NCI-H774 (cell line): ENCODE measurements at places on chromosomes 2 and 18.

- DNase-seq, result no peak
These were observed 32.7 kb upstream of the HPCAL1 start for GRCh38 chr2:10269711-10270610.

- DNase-seq, result no peak
These were observed 838.8 kb downstream of the SLC4A3 start for GRCh38 chr2:220466251-220466691.

- no peak for DNase-seq
These were observed 119.1 kb downstream of the MAP4K4 start for GRCh38 chr2:101816598-101816997.

- DNase-seq, result no peak
These were observed 103.3 kb downstream of the EXOC6B start for GRCh38 chr2:72722492-72723070.

- DNase-seq, result no peak
These were observed 32.4 kb downstream of the MARCO start for GRCh38 chr2:118974103-118974993.

DNA sequence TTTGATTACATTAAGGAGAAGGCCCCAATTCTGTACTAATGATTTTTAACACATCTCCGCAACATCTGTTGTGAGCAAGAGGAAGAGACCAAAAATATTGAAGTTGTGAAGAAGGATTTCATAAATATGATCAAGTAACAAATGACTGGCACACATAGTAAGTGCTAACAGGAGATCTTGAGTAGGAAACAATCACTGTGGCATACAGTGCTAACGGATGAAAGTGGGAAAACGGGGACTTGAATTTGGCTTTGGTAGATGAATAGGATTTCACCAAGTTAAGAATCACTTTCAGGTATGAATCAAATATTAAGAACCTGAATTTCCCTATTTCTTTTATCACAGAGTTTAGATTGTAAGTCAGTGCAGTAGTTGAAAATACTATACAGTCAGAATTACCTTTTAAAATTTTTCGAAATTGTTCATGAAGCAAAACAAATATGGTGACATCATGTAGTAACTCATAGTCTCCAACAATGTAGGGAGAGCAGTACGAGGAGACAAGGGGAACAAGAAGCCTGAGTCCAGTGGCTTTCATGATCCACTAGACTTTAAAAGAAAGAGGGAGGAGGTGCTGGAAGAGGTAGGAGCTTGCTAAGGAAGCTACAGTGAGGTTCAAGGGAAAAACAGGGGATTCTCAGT lies 16.3 kb downstream of the CWC22 start:
- no peak for DNase-seq
